Kidney epithelial cell (primary cell): ENCODE measurements at places on chromosomes 11 and 22.
A peak's percentile ranks its signal among the peaks of the same experiment; 100 is the strongest.

DNA sequence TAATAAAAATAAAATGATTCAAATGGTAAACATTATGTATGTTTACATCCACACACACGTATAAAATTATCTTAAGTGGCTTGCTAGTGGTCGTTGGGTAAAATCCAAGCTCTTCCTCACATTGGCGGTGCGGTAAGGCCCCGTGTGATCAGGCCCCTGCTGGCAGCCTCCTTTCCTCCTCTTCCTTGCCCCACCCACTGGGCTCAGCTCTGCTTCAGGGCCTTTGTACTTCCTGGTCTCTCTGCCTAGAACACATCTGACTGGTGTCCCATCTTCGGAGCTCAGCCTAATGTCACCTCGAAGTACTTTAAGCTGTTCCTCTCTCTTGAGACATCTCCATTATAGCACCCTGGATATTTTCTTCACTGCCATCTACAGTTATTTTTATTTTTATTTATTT lies 52.8 kb downstream of the OSBP2 start:
- DNase-seq: no peak

GRCh38 chr11:103257360-103257759 lies 148.1 kb downstream of the DYNC2H1 start:
- DNase-seq: no peak

DNA sequence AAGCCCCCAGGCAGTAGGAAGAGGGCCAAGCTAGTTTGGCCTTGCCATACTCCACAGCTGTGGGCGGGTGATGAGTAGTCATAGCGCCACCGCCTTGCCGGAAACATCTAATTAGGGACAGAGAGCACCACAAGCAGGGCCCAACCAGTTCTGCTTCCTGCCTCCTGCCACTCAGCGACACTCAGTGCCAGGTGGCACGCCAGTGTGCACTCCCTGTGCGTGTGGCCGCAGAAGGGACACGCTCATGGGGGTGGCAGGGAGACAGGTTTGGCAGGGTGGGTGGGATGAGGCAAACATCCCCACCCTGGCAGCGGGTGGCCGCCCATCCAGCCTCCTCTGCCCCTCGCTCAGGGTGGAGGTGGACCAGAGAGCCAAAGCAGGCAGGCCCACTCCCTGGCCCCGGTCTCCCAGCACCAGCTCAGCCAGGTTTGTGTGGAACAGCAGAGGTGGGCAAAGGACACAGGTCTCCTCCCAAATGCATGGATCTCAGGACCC lies 4.9 kb downstream of the OVOL1 start:
- no peak for DNase-seq

GRCh38 chr11:119530509-119530908 lies 107.5 kb upstream of the THY1 start:
- DNase-seq: no peak

DNA sequence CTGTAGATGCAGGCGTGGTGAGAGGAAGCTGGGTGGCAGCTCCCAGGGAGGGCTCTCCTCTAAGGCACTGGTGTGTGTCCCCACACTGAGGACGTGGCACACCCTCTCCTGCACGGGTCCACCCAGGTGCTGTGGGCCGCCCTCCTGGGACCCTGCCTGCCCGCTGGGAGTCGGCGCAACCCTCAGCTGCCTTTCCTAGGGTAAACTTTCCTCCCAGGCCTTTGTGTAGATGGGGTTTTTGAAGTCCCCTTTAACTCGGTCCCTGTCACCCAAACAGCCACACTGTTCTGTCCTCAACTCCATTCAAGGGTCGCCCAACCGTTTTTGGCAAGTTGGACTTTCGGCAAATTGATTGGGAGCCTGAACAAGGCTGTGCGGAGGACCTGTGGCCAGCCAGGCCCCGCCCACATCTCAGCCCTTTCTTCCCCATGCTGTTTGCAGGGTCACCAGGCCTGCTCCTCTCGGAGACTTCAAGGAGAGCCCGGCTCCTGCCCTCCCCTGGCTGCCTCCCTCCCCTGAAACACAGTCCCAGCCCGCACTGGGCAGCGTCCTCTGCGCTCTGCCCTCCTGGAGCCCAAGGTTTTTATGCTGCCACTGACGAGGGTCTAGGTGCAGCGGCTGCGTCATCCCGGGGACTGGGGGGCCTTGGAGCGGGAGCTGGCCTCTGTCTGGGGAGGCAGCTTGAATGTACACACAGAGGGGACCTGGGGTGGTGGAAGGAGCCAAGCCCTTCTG lies 1126.2 kb downstream of the BRD1 start:
- no peak for DNase-seq

DNA sequence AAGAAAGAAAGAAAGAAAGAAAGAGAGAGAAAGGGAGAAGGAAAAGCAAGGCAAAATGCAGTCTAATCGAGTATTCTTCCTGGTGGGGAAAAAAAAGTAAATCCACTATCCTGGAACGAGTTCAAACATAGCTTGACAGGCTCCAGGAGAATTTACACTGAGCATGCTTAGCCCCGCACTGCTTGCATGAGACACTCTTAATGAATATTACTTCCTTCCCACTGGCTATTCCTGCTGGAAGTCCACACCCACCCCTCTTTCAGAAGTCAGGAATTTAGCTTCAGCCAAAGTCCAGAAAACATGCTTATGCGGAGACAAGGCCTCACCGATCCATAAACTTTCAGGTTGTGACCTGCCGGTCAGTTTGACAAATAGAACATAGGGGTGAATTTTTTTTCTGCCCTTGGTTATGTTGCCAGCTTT lies 251.8 kb upstream of the BLID start:
- DNase-seq: no peak

DNA sequence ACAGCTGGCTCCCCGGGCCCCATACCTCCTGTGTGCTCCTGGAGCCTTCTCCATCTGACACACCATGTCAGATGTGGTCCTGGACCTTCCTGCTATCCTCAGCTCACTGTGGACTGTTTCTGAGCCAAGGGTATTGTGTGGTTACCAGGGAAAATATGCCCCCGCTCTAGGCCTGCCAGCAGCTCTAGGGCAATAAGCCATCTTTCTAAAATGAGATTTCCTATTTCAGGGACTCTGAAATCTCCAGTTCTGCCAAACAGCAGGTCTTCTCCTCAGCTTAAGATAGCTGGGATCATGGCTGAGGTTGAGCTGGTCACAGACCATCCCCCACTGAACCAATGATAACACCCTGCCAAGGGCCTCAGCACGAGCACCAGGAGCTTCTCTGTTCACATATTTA lies 227.6 kb downstream of the ST3GAL4 start:
- DNase-seq: no peak

DNA sequence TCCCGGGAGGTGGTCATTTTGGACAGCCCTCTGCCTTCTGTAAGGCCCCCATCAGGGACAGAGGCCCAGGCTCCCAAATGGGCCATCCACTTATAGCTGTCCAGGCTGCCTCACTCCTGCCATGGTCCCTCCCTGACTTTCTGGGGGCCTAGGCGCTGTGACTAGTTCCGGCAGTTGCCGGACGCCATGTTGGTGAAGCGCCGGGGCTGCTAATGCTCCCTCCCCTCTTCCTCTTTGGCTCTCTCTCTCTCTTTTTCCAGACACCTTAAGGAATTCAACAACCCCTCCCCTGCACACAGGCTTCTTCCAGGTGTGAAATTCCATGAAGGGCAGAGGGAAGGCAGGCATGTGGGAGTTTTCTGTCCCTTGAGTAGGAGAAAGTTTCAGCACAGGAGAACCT lies 445.6 kb downstream of the SOX6 start:
- no peak for DNase-seq

- DNase-seq: no peak
These were observed 28.3 kb downstream of the SERHL2 start for GRCh38 chr22:42581762-42582716.

- DNase-seq: no peak
These were observed 12.5 kb upstream of the THRSP start for GRCh38 chr11:78050964-78051831.

- DNase-seq: no peak
These were observed 728.9 kb downstream of the JRKL start for GRCh38 chr11:97118614-97119200.

- no peak for DNase-seq
These were observed 48.6 kb upstream of the RBFOX2 start for GRCh38 chr22:36077271-36077670.

DNA sequence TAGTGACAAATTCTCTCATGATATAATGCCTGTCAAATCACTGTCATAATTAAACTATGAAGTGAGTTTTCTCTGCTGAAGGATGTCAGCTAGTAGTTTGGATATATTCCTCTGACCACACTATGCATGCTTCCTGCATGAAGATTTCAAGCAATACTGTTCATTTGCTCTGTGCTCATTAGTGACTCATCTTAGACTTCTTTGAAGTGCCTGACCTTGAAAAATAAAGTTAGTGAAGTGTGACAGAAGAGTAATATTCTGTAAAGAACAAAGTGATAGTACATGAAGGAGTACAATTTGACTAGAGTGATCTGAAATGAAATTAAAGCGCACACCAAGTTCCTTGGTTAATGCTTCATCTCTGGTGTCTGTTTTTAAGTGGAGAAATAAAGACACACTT lies 629.5 kb upstream of the ANO3 start:
- DNase-seq: peak; percentile 45

DNA sequence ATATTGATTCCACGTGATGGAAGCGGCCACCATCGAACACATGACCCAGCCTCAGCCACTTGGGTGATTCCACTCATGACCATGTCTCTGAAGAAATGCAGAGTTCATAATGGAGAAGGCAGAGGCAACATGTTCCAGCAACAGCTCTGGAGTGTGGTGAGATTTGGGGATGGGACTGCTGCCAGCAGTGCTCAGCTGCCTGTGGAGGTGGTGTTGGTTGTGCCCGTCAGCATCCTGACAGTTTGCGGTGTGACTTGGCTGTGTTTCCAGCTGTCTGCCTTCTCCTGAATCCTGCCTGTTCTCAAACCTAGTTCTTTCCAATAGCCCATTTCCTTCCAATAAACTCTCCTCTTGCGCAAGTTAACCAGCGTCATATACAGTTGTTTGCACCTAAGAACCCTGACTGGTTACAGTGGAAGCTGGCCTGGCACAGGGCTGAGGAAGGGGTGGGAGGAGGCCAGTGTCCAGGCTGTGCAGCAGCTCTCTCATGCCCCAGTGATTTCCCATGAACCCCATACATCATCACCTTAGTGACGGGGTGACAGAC lies 22.0 kb upstream of the OR8B8 start:
- no peak for DNase-seq

DNA sequence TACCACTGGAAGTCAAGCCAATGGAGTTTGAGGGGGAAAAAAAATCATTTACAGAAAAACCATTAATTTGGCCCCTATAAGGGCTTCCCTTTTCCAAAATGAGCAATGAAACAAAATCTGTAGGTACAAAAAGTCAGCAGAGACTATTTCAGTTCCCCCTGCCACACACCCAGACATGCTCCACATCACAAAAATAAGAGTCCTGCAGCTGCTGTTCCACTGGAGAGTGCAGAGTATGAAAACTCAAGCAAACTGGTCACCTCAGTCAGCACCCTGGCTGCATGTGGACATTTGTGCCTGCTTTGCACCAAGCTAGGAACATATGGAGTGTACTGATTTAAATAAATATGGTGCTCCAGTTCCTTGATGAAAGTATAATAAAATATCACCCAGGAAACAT lies 15.1 kb downstream of the POU2AF1 start:
- no peak for DNase-seq

GRCh38 chr11:23976841-23977271 lies 520.0 kb upstream of the LUZP2 start:
- DNase-seq: no peak

DNA sequence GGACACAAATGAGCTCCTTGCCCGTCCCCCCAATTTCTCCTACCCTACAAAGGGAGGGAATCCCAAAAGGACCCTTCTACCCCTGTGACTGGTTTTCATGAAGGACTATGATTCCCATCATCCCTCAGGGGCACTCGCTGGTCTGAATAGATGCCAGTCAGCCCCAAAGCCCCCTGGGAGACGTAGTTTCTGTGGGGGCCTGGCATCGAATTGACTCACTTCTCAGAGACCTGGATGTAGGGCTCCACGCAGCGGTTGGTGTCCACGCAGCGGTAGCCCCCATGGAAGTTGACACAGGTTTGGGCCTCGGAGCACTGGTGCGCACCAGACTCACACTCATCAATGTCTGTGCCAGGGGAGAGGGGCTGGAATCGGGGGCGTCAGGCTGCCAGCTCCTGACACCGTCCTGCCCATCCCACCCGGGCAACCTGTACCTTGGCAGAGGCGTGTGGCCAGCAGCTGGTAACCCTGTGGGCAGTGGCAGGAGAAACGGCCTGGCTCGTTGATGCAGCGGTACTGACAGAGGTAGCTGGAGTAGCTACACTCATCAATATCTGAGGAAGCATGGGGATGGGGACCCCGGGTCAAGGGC lies 4.4 kb downstream of the EFEMP2 start:
- no peak for DNase-seq

GRCh38 chr22:30569674-30570202 lies 4.7 kb downstream of the GAL3ST1 start:
- no peak for DNase-seq

- no peak for DNase-seq
These were observed 31.1 kb downstream of the SMCO4 start for GRCh38 chr11:93512073-93512475.

DNA sequence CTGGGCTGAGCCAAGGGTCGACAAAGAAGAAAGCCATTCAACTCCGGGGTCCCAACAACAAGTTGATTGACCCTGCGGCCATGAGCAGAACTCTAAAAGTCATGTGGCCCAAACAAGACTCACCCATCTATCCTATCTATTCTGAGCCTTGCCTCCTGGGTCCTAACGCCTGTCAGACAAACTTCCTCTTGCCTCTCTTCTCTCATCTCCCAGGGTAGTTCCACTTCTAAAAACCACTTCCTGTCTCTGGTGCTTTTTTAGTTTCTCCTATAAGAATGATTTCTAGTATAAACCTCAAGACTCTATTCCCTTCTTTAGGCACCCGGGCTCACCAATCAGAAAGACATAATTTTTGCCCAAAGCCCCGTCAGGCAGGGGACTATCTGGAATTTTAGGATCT lies 530.2 kb downstream of the DLG2 start:
- DNase-seq: no peak

DNA sequence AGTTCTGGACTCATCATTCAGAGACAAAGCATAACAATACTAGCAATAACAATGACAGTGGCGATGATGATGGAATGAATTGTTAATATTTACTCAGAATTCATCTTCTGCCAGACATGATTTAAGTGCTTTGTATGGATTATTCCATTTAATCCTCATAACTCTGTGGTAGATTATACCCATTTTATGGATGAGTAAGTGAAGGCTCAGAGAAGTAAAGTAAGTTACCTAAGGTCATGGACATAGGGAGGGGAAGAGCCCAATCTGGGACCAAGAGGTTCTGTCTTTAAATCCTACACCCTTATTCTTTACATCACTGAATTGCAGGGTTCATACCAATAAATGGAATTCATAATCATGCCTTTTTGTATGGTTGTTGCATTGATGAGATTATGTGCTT lies 72.7 kb downstream of the MYO18B start:
- DNase-seq: no peak

- no peak for DNase-seq
These were observed 115.9 kb upstream of the GRK3 start for GRCh38 chr22:25448435-25449051.

GRCh38 chr11:17923217-17923616 lies 89.6 kb downstream of the SERGEF start:
- no peak for DNase-seq

DNA sequence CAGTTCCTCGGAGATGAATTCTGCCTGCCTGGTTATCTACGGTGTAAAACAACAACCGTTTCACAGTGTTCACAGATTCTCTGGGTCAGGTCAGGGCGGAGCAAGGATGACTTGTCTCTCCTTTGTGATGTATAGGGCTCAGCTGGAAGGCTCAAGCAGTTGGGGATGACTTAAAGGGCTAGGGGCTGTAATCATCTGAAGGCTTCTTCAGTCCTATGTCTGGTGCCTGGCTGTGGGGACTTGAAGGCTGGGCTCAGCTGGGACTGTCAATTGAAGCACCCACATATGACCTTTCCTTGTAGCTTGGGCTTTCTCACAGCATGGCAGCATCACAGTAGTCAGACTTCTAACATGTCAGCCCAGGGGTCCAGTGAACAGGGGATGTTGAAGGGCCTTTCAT lies 29.3 kb downstream of the EIF3F start:
- no peak for DNase-seq
